ENCODE measurements at places on chromosomes 16 and 17.

DNA sequence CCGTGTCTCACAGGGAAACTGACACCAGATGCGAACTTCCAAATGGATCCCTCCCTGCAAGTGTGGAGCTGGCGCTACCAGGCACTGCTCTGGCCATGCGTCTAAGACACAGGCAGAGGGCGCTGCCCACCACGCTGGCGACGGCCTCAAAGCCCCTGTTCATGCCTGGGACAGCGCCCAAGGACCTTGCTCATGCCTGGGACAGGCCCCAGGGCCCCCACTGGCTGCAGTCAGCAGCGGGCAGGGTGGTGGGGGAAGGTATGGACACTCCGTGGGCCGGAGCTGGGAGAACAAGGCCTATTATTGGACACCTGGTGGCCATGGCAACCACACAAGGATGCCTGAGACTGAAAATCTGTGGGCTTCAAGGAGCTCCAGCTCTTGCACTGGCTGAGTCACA is 8.8 kb downstream of the ZG16B start:
- DNase-seq: peak; percentile 88

DNA sequence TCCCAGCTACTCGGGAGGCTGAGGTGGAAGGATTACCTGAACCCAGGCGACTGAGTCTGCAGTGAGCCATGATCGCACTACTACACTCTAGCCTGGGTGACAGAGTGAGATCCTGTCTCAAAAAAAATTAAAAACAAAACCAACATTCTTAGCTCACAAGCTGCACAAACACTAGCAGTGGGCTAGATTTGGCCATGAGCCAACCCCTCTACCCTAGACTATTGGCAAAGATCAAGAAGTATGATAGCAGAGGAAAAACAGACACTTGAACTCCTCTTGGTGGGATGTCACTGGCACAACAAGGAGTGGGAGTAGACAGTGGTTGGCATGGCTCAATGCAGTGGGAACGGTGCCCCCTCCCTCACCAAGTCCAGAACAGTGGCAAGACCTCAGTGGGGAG is 19.6 kb upstream of the RIPOR1 start:
- DNase-seq: no peak

GRCh38 chr16:17413508-17413907 is 57.3 kb downstream of the XYLT1 start:
- DNase-seq: no peak

DNA sequence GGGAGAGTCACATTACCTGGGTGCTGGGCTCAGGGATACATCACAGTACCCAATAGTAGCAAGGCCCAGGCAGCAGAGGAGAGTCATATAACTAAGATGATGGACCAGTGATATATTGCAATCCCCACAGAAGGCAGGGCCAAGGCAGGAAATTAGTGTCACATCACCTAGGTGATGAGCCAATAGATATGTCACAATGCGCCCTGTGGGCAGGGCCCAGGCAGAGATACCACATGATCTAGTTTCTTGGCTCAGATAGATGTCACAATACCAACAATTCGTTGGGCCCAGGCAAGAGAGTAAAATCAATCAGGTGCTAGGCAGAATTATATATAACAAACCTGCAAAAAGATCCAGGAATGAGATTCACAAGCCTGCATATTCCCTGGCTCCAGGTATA is 2111.5 kb downstream of the TP53TG3F start:
- no peak for DNase-seq

- DNase-seq: no peak
These were observed 2.1 kb downstream of the MPO start for GRCh38 chr17:58278661-58279015.

GRCh38 chr17:76179496-76180467 is 38.7 kb upstream of the FOXJ1 start:
- peak; percentile 26 for DNase-seq

DNA sequence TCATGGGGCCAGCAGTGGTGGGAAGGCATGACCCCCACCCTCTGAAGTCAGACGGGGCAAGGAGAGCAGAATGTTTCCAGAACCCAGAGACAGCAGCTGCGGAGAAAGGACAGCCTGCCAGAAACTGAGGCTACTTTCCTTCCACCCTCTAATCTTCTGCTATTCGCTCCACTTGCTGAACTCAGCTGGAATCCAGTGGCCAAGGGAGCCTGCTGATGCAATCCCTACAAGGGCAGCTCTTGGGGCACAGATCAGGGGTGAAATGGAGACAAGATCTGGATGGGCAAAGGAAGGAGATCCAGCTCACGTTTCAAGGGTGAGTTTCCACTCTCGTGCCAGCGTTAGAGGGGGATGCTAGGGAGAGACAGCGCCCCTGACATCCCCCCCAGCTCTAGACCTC is 479.1 kb downstream of the SLC39A11 start:
- no peak for DNase-seq

DNA sequence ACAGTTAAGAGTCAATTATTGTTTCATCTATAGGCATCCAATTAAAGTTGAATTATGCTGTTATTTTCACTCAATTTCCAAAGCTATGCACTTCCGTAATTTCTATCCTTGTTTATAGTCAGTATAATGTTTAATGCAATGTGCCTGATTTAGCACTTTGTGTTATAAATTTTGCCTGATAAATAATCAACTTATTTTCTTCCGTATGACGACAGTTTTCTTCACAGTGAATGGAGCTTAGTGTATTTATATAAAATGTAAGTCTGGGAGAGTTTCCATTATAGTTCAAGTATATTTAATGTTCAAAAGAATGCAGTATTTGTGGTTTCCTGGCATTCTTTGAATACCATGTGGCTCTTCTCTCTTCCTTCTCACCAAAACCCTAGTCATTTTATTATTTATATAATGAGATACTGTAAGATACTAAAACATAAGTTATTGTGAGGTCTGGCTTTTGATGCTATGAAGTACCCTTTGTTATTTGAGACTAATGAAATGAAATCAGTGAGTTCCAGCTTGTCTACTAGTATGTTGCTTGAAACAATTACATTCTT is 240.6 kb downstream of the PRKCA start:
- peak; percentile 19 for DNase-seq

- no peak for DNase-seq
These were observed 42.6 kb upstream of the CDR2 start for GRCh38 chr16:22417019-22417418.

DNA sequence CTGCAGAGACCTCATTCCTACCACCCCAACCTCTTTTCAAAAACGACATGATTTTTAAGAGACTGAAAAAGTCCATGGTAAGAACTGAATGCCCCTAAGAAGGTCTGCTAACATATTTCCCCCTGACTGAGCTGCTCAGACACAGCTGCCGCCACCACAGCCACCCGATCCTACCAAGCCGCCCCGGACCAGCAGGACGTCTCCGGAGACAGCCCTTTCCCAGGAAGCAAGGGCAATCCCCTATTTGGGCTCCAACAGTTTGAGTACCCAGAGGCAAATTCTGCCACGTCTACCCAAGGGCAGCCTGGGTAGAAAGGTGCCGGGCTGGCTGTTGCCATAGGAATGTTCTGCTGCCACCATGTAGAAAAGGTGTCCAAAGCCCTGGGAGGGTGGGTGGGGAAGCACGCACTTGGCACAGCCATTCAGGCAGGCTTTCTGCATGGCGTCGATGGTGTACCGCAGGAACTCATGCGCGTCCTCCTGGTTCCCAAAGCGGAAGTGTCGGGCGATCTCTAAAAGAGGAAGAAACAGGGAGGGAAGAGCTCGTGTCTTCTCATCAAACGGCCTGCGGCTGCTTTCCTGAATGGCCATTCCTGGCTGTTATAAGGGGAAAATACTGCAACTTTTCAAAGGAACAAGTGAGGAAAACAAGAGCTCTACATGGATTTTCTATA is 13.6 kb downstream of the USP36 start:
- DNase-seq: no peak

GRCh38 chr16:50207652-50208051 is 54.5 kb downstream of the TENT4B start:
- no peak for DNase-seq

DNA sequence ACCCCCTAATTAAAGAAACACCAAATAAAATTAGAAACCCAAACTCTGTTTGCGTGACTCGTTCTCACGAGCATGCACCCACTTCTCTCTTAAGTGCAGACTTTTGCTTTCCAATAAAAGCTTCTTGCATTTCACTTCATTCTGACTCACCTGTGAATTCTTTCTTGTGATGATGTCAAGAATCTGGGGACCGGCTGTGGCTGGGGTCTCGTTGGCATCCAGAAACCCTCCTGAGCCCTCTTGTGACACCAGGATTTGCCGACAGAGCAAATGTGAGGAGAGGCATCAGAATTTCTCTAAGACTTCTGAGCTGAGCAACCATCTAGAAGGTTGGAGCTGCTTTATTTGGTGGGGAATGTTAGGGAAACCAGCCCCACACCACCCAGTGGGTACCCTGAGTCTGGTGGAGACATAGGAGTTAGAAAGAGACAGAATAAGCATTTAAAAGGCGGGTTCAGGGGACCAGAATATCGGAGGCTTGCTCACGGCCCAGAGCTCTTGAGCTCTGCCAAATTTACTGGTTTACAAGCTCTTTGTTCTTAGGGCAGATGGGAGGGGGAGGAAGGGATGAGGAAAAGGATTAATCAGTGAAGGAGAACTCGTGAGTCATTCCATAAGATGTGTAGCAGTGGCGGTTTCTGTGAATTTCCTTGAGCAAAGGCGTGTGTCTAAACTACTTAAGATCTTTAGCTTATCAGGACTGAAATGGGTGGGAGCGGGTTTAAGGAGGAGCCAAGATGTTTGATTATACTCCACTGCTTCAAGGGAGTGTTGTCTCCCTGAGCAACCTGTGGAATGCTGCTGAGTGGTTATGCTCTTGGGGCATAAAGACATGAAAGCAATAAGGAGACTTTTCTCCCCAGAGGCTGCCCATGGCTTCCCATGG is 24.2 kb upstream of the TMC5 start:
- no peak for DNase-seq

DNA sequence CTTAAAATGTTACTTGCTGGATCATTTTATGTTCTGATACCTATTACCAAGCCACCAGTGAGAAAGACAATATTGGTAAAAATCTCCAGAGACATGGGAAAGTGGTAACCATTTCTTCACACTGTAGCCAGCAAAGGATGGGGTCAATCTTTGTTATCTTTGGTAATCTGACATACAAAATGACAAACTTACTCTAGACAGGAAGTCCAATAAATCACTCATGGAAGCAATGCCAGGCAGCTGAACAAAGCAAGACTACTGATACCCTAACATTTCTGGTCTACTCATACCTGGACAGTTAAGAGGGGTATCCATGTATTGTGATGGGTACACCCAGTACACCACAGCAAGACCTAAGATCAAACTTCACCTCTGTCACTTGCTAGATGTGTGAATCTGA is 19.0 kb downstream of the GRB2 start:
- no peak for DNase-seq

GRCh38 chr16:66728804-66729203 is 22.6 kb downstream of the DYNC1LI2 start:
- DNase-seq: no peak

DNA sequence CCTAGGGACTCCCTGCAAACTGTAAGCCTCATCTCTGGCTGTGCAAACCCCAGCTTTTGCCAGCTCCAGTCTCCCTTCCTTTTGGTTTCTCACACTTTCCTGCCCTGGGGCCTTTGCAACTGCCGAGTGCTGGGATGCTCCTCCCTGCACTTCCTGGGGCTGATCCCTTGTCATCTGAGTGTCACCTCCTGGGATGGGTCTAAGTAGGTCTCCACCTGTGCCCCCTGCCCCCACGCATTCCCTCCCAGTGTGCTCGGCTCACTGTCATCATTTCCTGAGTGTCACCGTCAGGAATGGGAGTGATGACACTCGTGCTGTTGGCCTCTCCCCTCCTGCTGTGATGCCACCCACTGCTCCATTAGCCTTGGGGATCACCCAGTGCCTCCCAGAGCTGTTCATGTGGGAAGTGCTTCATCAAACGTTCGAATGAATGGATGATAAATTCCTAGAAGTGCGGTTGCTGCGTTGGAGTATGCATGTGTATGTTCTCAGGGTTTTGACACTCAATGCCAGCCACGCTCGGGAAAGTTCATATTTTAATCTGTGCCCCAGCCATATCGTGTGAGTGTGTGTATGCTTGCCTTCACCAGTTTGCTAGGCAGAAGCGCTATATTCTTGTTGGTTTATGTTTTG is 189.9 kb downstream of the NTN1 start:
- DNase-seq: no peak

- DNase-seq: no peak
These were observed 120.9 kb downstream of the PRKCA start for GRCh38 chr17:66423056-66423955.

GRCh38 chr16:27413956-27414355 is 12.0 kb downstream of the IL21R start:
- no peak for DNase-seq

DNA sequence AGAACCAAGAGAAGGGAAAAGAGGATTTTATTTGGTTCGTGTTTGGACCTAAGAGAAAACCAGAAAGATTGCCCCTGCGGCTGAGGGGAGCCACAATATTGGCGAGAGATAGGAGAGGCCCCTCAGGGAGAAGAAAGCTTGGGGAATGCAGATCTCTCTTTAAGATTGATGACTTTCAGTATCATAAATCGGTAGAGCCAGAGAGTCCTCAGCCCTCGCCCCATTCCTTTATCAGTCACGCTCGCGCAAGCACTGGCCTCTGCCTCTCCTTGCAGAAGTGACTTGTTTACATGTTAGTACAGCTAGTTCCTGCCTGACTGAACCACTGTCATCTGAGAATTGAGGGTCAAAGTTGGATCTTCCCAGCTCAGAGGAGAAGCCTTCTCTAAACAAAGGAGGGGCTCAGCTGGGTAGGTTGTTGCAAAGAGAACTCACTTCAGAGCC is 21.5 kb upstream of the KRT19 start:
- no peak for DNase-seq

- DNase-seq: no peak
These were observed 347.4 kb downstream of the MAF start for GRCh38 chr16:79253100-79253631.

DNA sequence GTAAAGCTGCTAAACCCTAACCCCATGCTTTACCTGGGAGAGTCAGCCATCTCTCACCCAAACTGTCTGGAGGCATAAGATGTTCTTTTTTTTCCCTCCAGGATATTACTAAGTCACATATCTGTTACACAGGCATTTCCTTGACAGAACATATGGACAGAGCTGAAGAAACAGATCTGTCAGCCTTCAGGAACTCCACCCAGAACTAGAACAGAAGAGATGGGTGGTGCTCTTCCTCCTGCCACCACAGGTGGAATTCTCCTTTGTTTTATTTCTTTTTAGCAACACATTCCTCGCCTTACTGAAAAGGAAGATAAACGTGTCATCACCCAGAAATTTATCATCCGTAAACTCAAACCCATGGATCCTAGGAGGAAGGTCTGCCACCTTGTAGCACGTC is 8.8 kb downstream of the MYCBPAP start:
- peak; percentile 48 for DNase-seq

- DNase-seq: no peak
These were observed 19.6 kb downstream of the SCGB1C2 start for GRCh38 chr17:156946-157345.

DNA sequence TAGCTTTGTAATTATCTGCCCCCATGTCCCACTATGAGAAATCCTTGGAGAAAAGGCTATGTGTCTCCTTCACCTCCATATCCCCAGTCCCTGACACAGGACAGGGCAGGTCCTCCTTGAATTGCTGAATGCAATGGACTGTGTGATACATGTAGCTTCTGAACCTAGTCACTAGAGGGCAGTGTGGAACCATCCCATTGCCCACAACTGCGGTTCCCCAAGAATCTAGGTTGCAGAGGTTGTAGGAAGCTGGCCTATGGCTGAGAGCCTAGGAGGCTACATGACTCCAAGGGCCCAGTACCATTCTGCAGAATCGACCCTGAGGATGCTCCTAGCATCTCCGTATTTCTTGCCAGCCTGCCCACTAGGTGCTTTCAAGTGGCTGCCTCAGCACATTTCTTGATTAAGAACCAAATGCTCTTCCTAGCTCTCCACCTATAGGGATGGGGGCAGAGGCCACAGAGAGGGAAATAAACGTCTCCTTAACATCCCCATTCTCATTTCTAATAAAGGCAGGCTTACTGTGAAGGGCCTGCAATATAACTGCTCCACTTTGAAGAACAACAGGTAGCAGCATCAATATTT is 394.0 kb downstream of the CA10 start:
- peak; percentile 36 for DNase-seq
